ENCODE measurements at places on chromosomes 13 and 19.

DNA sequence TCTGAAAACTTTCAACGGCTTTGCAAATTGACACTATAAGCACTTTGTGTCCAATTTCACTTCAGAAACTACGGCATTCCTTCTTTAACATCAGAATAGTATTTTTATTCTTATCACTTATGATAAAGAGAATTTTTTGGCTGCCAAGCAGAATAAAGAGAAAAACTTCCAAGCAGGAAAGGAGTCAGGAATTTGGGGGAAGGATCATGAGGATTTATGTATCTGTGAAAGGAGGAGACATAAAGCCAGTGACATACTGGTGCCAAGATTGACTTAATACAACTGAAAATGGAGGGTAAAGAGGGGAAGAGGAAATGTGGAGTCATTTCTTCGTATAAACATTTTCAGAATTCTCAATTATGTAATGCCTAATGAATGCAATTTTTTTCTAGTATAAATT, 94.7 kb downstream of the RBM26 start:
- DNase-seq, result no peak

DNA sequence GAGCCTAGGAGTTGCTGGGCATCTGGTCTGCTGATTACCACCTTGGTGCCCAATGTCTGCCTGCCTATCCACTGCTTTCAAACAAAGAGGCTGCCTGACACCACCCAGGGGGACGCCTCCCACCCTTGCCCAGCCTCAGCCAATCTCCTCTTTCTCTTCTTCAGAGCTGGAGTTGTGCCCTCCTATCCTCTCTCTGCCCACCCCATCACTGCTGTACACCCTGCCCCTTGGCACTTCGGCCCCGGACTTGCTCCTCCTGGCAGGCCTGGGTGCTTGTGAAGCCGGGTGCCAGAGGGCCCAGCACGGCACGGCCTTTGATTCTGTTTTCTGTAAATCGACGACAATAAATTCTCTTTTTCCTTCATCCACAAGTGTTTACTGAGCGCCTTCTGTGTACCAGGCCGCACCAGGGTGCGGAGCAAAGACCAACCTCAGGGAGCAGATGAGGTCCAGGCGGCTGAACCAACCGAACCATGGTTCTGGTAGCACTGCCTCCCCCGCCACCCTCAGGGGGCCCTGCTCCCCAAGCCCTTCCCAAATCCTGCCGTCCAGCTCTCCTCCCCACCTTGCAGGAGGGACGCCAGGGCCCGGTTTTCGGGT, 5.0 kb downstream of the RNF225 start:
- peak; percentile 48 for DNase-seq

DNA sequence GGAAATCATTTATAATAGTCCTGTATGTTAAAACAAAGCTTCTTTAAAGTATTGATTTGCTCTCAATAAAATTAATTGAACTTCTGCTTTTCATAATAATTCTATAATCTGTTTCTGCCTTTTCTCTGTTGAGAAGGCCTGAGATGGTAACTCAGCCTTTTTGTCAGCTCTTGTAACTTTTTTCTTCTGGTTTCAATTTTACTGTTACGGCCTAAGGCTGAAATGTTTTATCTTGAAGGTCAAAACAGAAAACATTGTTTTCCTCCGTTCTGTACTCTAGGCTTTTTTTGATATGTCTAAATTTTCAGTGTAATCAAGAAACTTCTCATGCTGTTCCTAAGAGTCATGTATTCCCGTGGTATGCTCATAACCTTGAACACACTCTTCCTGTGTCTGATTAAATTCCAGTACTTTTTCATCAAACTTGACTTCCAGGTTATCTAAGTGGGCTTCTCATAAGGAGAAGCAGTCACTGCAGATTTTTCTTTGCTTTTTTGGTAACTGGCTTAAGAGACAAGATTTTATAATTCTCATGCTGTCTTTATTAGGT, 7.6 kb upstream of the NAXD start:
- no peak for DNase-seq

DNA sequence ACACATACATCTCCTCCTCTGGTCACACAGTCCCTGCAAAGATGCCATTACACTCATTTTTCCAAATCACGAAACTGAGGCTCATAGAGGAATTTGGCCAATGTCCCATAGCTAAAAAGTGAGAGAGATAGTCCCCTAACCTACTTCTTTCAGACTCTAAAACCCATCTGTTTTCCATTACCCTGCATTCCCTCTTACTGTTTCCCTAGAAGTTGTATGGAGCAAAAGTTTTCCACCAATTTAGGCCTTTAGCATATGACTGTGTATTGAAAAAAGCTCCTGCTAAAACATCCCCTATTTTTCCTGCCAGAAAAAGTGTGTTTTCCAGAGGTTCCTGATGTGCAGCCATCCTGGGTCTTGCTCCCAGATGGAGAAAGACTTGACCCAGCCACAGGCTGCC, 16.3 kb downstream of the SERP2 start:
- DNase-seq, result no peak

GRCh38 chr13:43159026-43159461, 135.7 kb downstream of the DNAJC15 start:
- no peak for DNase-seq

GRCh38 chr19:48118131-48118517, 7.5 kb upstream of the PLA2G4C start:
- no peak for DNase-seq

GRCh38 chr19:2207991-2208860, 27.9 kb downstream of the PLEKHJ1 start:
- no peak for DNase-seq

- peak; percentile 71 for DNase-seq
These were observed 607 bp downstream of the PLEKHJ1 start for GRCh38 chr19:2235381-2236063.

DNA sequence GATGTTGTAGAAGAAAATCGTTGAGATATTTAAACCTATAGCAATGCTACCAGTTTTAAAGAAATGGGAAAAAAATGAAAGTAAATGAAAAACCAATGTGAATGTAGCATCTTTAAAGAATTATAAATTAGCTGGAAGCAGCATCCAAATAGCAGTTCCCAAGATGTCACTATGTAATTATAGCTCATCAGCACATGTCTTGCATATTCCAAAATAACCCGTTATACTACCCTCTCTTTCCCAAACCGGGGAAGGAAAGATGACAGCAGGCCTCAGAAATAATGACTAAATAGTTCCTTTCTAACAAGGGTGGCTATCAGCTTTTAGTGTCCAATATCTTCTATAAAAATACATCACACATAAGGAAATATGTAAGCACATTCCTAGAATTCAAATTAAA, 140.5 kb downstream of the FGF14 start:
- DNase-seq, result no peak

- DNase-seq, result no peak
These were observed 782.4 kb upstream of the GPC6 start for GRCh38 chr13:92444244-92444643.

- DNase-seq, result no peak
These were observed 8.3 kb upstream of the NBEA start for GRCh38 chr13:34933786-34934185.

GRCh38 chr19:11208561-11209471, 11.5 kb upstream of the KANK2 start:
- DNase-seq, result no peak

GRCh38 chr13:57409656-57410055, 221.9 kb upstream of the PCDH17 start:
- DNase-seq, result no peak

DNA sequence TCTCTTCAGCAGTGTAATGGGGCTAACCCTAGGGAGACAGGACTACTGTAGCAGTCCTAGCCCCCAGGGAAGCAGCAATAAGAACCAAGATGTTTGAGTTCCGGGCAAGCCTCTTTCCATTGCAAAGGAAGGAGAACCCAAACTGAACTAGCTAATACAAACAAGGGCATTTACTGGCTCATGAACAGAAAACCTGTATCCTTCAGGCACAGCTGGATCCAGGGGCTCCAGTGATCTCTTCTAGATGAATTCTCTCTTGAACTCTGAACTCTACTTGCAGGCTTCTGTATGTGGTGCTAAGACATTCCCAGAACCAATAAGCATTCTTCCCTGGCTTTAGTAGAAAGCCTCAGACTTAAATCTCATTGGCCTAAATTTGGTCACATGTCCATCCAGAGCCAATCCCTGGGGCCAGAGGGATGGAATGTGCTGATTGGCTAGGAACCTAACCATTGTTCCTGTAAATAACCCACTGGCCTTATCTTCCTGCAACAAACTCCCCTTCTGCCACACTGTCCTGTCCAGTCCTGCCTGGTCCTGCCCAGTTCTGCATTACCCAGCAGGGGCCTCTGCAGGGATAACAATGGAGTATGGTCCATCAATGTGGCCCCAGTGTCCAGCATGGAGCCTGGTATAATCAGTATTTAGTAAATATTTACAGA, 3.9 kb upstream of the PODNL1 start:
- no peak for DNase-seq

- DNase-seq, result peak; percentile 83
These were observed 49.0 kb upstream of the ZNF780A start for GRCh38 chr19:40139533-40140287.

GRCh38 chr19:3206216-3206953, 18.1 kb upstream of the CELF5 start:
- no peak for DNase-seq

DNA sequence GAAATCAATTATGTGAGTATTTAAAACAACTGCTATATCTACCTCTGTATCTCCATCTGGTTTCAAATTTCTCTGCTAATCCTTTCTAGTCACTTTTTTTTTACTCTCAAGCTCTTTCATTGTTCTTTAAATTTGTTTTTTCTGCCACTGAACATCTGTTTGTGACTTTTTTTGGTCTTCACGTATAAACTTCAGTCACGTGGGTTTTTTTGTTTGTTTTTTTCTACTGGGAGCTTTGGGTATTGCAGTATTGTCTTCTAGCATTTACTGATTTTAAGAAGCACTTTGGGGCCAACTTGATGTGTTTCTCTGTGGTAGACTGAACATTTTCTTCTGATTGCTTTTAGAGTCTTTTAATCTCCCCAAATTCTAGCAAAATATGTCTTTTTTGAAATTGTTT, 262.6 kb upstream of the RXFP2 start:
- peak; percentile 15 for DNase-seq

DNA sequence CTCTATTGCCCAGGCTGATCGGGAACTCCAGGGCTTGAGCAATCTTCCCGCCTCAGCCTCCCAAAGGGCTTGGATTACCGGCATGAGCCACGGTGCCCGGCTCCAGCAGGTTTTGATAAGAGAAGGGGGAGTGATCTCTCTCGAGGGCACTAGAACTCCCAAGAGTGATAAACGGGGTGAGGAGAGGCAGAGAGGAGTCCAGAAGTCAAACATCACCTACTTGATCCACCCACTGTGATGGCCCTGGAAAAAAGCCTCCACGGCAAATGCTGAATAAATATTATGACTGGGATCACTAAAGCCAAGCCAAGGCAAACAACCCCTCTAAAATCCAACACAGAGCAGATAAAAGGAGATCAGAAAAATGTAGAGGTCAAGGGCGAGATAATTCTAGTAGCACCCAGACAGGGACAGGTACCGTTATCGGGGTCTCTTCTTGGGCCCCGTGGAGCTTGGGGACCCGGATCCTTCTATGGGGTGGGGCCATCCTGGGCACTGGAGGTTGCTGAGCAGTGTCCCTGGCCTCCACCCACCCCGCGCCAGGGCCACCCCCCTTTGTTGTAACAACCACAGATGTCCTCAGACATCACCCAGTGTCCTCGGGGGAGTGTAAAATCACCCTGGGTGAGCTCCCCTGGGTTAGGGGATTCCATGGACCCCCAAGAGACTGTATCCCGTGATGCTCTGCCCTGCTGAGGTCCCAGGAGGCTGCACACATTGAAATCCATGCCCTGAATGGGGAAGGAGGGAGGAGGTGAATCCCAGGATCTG, 3.7 kb upstream of the CREB3L3 start:
- peak; percentile 70 for DNase-seq

DNA sequence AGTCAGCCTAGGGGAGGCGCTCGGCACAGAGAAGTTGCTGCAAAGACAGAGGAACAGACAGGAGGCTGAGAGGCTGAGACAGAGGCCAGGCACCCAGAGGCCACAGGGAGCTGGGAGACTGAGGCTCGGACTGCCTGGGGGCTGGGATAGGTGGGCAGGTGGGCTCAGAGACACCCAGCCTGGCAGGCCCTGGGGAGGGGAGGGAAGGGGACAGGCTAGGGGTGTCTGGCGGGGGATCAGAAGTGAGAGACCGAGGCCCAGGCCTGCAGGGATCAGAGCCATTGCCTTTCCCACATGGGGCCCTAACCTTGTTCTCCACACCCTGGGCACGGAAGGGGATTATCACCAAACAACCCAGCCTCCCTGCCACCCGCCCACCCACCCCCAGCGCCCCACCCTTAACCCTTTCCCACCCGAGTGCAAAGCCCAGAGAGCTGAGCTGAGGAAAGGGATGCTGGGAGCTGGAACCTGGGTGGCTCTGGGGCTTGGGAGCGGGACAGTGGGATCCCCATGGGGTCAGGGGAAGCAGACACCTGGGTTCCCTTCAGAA, 1.3 kb downstream of the NTN5 start:
- DNase-seq, result no peak

DNA sequence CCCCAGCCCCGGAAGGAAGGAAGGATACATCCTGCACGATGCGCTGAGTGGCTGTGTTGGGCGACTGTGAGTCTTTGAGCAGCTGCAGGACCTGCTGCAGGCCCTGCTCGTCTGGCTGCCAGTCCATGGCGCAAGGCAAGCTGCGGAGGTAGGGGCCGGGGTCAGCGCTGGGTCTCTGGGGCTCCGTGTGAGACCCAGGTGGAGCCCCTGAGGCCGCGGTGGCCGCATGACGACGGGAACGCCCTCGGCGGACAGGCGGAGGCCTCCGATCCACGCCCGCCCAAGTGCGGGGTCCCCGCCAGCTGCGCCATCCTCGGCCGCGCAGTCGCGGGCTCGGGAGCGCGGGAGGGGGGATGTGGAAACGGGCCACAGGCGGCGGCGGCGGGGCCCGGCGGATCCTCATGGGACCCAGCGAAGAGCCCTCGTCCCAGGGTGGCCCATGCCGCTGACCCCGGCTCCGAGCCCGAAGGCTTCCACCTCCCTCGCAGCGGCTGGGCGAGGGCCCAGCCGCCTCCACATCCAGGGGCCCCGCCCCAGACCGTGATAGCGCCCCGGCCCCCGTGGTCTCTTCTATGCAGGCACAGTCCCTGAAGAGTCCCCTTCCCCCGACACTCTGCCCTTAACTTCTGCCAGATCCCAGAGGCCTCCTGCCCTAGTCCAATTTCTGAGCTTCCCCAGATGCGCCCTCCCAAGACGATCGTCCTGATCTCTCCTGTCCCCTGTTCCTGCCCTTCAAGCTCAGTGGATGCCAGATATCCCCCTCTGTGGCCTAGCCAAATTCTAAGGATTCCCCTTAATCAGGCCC, 2.7 kb downstream of the TNPO2 start:
- no peak for DNase-seq

DNA sequence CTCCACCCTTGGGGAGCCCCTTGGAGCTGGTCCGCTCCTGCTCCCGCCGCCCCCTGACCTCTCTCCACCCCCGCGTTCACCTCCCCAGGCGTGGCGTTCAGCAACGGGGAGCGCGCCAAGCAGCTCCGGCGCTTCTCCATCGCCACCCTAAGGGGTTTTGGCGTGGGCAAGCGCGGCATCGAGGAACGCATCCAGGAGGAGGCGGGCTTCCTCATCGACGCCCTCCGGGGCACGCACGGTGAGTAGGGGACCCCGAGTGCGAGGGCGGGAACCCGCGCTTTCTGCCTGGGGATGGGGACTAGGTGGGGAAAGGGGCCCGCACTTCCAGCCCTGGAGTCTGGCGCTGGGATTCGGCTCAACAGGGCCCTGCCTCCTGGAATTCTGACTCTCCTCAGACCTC, 1.7 kb downstream of the CYP2A13 start:
- no peak for DNase-seq
